ENCODE measurements at places on chromosomes 5 and 9.

- DNase-seq: no peak
These were observed 52.9 kb upstream of the MTMR12 start for GRCh38 chr5:32365623-32366022.

- no peak for DNase-seq
These were observed 12.2 kb upstream of the ZNF367 start for GRCh38 chr9:96430377-96430776.

DNA sequence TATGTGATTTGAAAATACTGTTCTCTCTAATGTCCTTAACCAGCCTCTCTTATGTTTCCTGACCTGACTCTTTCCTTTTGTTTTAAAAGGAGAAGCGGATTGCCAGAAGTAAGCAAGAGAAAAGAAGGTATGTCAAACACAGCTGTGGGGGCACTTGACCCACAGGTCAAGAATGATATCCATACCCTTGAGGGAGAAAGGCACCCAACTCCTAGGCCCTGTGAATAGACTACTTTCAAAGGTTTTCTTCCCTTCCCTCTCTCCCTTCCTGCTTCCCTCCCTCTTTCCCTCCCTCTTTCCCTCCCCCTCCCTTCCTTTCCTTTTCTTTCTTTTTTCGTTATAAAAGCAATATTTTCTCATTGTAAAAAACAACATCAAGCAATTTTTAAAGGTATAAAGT, 306.8 kb downstream of the TRPM3 start:
- peak; percentile 29 for DNase-seq

- peak; percentile 36 for DNase-seq
These were observed 375.0 kb upstream of the CCNH start for GRCh38 chr5:87787625-87788256.

DNA sequence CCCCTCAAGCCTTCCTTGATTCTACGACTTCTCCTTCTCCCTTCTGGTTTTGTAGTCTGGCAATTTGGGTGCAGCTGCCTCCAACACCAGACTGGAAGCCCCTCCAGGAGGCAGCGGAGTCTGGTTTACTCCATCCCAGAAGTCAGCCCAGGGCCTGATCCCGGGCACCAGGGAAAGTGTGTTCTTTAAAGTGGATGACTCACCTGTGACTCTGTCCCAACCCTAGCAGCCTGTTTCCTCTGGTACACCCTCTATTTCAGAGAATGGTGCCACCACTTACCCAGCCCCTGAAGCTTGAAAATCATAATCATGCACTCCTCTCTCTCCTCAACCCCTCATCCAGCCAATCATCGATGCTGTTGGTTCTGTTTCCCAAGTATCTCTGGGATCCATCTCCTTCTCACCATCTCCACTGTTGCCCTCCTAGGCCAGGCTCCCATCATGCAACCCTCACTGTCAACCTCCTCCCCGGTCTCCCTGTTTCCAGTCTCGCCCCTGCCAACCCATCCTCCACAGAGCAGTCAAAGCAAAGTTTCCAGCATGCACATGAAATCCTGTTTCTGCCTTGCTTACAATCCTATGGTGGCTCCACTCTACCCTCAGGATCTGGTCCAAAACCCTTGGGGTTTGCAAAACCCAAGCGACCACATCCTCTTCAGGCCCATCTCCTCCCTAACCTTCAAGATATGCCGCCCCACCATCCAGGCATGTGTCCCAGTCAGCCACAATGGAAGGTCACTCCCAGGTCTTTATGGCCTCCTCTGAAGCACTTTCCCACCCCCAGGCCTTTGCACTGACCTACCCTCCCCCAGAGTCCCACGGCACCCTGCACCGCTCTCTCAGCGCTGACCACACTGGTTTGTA, 10.5 kb downstream of the LHX6 start:
- no peak for DNase-seq

DNA sequence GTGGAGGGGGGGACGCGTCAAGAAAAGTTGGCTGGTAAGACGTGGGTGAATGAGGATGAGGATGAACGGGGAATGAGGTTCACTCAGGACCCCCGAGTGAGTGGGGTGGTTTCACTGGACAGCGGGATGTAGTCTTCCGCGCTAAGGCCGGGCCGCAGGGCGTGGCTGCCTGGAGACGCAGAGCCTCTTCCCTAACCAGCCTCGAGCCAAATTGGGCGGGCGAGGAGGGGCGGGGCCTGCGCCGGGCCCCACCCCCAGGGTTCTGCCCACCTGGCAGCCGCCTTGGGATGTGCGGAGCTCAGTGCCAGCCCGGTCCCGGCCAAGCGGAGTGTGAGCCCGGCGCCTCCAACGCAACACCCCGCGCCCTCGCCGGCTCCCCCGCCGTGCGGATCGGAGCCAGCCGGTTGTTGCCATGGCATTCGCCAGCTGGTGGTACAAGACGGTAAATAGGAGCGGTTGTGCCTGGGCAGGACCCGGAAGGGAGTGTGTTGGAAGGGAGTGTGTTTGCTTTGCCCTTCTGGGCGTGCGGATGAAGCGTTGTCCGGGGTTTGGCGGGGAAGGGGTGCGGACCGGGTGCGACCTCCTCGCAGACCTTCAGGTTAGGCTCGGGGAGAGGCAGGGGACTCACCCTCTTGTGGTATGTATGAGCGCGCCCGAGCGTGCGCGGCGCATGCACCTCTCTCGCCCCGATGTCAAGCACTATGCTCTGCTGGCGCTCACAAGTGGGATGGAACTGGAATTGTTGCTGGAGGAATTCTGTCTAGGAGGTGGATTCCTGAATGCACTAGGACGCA, 746 bp downstream of the CAST start:
- peak; percentile 95 for DNase-seq

DNA sequence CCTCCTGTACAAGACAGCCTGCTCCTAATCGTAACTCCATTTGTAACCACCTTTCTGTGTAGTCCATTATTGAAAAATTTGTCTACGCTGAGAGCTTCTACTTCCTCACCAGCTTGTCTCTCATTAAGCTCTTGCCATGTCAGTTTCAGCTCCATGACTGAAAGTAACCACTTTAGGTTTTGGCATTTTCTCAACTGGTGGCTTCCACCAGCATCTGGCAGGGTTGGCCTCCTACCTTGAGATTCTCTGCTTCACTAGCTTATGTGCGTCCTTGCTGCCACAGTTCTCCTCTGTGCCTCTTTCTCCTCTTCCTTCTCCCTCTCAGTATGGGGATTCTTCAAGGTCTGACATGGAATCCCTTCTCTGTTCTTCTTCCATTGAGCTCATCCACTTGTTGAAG, 31.8 kb downstream of the F2RL2 start:
- no peak for DNase-seq

- peak; percentile 42 for DNase-seq
These were observed 29.7 kb upstream of the FAM169A start for GRCh38 chr5:74895906-74896305.

DNA sequence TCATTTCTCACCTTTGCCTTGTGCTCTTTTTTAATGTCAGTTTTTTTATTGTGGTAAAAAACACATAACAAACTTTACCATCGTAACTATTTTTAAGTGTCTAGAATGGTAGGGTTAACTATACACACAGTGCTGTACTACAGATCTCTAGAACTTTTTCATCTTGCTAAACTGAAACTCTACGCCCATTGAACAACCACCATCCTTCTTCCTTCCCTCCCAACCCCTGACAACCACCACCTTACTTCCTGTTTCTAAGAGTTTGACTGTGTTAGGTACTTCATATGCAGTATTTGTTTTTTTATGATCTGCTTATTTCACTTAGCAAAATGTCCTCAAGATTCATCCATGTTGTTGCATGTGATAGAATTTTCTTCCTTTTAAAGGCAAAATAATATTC, 54.9 kb downstream of the PSAT1 start:
- DNase-seq: no peak

- DNase-seq: no peak
These were observed 1.1 kb upstream of the PITX1 start for GRCh38 chr5:135034963-135035677.

DNA sequence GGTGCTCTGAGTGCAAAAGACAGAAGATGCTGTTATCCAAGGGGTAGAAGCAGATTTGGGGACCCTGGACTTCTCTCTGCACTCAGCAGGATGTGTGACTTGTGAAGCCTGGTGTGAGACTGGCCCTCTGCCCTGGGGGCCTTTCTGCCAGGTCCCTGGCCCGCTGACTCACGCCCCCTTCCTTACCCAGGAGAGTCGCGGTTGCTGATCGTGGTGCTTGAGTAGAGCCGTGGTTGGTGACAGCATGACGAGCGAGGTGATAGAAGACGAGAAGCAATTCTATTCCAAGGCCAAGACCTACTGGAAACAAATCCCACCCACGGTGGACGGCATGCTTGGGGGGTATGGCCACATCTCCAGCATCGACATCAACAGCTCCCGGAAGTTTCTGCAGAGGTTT, 6.5 kb downstream of the NTMT1 start:
- DNase-seq: no peak

DNA sequence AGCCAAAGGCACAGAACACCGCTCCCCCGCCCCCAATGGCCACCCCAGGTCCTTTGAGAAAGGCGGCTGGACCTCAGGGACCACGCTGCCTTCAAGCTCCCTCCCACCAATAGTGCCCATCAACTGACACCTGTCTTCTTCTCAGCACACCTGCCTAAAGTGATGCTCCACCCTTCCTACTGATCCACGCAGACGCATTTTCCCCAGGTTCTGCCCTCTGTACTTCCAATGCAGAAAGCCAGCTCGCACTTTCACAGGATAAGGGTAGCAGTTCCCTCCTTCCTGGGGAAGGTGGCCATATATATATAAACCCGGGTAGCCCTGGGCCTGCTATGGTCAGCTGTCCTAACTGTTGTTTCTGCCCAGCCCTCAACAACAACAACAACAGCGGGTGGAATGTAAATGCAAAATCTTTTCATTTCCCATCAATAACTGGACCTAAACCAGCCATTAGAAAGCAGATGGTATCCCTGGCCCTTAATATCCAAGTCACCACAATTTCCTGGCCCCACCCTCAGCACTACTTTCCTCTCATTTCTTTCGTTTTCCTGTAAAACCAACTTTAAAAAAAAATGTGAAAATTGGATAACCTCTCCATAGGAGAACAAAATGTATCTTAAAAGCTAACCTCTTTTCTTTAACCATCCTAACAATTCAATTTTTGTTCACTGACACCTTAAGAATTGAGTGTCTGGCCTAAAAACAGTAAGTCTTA, 1.7 kb downstream of the GOLM1 start:
- no peak for DNase-seq

- no peak for DNase-seq
These were observed 178.3 kb upstream of the ACOT12 start for GRCh38 chr5:81572201-81572600.

DNA sequence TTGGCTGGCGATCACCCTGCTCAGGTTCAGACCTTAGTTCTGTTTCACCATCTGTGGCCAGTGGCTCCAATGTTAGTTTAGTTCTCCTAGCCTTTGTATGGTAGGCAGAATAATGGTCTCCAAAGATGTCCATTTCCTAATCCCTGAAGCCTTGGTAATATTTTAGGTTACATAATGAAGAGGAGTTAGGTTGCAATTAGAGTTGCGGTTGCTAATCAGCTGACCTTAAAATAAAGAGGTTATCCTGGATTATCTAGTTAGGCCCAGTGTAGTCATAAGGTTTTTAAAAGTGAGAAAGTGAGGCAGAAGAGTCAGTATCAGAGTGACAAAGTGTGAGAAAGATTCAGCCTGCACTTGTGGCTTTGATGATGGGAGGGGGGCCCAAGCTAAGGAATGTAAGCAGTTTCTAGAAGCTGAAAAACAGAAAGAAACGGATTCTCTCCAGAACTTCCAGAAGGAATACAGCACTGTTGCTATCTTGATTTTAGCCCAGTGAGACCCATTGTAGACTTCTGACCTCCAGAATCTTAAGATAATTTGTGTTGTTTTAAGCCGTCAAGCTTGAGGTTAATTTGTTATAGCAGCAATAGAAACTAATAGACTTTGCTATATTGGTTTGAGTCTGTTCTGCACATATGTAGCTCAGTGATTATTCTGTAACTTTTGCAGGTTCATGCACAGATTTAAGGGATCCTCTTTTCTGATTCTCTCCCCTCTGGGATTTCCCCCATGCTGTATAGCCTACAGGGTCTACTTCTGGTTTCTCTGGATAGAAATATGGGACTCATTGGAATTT, 21.6 kb downstream of the LNPEP start:
- no peak for DNase-seq

GRCh38 chr9:131018621-131019020, 9.6 kb downstream of the LAMC3 start:
- DNase-seq: peak; percentile 61

DNA sequence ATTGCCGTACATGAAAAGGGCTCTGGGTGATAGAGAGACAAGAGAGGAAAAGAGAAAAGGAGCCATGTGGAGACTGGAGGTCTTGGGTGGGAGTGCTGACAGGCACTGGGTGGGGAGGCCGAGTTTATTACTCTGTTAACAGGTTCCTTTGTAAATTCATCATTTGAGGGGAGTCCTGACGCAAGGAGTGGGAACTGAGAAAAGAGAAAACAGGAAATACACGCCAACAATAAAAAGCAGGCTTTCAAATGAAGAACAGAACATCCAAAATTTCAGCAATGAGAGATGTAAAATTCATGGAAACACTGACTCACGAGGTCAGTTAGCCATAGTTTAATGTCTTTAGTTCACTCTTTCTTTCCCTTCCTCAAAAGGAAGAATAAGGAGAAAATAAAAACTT, 342.8 kb downstream of the TMEM167A start:
- no peak for DNase-seq

GRCh38 chr5:32165-32564, 59.8 kb upstream of the PLEKHG4B start:
- DNase-seq: no peak

DNA sequence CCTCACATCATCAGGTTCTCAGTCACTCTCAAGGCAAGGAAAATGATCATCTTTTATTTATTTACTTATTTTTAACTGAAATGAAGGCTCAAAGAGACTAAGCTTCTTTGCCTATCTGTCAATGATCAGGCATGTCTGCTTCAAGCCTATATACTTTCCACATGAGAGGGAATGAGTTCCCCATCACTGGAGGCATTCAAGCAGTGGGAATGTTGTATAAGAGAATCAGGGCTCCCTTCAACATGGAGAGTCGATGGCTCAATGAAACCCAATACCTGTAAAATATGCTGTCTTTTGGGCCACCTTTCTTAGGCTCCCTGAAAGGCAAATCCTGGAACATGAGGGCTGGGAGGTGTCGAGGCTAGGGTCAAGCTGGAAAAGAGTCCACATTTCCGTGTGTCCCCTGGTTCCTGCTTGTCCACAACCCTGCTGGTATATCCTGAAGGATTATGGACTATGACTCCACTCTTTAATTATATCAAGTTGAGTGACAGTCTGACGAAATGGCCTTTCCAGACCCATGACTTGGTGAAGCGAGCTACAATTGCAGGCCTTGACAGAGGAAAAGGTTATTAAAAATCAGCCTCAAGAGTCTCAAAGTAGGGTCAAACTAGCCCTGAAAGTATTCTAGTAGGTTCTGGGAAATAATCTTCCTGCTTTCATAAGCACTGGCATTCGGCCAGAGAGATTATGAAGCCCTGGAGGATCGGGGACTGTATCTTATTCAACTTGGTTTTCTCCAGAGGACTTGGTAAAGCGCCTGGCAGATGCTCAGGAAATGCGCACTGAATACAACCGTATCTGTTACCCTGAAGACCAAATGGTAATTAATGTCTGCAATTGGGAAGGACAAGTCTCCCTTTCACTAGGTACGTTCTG, 145.9 kb upstream of the TBC1D2 start:
- DNase-seq: no peak

DNA sequence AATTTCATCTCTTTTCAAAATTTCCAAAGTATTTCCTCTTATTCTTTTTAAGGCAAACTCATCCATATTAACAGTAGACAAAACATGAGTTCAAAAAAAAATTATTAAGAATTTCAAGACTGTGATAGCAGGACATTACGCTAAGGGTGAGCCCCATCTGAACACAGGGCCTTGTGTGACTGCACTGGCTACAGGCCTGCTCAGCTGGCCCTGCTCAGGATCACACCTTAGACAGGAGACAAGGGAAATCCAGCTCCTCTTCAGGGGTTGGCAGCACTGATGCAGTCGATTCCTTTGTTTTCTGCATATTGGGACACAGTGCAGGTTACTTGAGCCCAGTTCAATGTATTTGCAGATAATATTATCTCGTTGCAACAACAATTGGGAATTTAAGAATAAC, 444.7 kb downstream of the PLK2 start:
- no peak for DNase-seq
